ENCODE measurements at places on chromosomes 12 and 14.

DNA sequence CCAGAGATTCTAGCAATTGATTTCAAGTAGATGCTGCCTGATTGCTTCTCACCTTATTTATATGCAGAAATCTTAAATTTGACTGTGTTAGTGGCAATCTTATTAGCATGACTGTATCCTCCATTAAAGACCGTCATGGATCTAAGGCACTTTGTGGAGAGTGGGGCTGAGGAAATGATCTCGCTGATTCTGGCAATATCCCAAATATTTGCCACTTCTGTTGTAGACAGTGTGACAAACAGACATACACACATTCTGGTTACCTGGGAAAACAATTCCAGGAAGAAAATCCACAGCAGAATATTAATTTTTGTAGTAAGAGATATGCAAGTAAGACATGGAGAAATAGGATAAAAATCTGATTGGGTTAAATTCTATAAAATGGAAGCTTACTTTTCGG, 269.0 kb upstream of the G2E3 start:
- DNase-seq, result no peak

GRCh38 chr12:109475993-109476806, 900 bp downstream of the KCTD10 start:
- DNase-seq, result no peak

DNA sequence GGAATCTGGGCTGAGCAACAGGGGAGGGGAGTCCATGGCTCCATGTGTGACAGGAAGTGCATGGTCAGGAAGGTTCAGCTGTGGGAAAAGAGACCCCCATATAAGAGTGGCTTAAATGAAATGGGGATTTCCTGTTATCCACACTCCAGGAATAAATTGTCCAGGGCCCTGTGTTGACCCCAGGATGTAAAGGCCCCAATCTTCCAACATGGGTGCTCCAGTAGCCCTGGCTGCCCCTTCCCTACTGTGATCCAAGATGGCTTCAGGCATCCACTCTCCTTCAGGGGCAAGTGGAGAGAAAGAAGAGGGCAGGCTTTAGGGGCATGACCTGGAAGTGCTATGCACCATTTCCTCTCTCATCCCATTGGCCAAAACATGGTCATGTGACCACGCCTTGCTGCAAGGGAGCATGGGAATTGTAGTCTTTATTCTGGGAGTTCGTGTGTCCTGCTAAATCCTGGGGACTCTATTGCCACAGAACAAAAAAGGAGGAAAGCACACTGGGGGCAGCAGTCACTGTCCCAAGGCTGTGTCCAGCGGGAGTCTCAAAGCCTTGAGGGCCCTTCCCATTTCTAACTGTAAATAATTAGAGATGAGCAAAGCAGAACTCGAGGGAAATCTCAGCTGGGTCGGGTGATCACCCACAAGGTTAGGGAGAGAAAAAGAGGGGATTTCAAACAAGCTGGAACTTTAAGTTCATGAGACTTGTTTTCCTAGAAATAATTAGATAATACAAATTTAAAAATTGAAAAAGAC, 289.2 kb downstream of the ADGRD1 start:
- DNase-seq, result no peak

GRCh38 chr14:33682760-33683159, 268.1 kb downstream of the EGLN3 start:
- no peak for DNase-seq

DNA sequence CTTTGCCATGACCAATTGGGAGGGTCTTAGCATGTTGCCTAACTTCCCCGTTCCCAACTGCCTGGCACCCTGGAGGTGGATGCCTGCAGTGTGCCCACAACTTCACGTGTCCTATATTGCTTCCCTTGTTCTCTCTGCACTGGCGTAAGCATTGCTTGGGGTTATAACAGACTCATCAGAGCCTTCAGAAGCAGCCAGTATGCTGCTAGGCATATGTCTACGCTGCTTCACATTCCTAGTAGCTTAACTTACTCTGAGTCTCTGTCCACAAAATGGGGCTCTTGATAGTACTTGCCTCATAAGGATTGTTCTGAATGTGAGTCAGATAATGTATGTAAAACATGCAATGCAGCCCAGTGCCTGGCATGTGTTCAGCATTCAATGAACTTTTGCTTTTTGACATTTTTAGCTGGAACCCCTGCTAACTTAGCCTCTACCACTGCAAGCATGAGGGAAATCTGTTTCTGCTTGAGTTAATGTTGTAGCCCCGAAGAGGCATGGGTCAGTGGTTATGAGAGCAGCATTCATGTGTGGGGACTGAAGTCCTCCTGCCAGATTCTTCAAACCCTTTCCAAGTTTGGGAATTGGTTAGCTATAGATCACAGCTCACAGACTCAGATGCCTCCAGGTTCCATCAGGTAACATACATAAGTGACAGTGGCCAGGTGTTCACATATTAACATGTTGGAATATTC, 2.8 kb downstream of the SLC5A8 start:
- peak; percentile 31 for DNase-seq

GRCh38 chr14:103156651-103157378, 33.6 kb downstream of the TNFAIP2 start:
- DNase-seq, result no peak

DNA sequence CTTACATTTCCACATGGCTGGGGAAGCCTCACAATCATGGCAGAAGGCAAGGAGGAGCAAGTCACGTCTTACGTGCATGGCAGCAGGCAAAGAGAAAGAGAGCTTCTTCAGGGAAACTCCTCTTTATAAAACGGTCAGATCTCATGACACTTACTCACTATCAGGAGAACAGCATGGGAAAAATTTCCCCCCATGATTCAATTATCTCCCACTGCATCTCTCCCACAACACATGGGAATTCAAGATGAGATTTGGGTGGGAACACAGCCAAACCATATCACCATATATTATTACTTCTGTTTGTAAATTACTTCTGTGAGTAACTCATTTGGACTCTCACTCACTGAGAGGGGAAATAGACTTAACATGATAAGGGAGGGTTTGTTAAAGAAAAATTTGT, 1496.8 kb upstream of the TMEM132C start:
- no peak for DNase-seq

DNA sequence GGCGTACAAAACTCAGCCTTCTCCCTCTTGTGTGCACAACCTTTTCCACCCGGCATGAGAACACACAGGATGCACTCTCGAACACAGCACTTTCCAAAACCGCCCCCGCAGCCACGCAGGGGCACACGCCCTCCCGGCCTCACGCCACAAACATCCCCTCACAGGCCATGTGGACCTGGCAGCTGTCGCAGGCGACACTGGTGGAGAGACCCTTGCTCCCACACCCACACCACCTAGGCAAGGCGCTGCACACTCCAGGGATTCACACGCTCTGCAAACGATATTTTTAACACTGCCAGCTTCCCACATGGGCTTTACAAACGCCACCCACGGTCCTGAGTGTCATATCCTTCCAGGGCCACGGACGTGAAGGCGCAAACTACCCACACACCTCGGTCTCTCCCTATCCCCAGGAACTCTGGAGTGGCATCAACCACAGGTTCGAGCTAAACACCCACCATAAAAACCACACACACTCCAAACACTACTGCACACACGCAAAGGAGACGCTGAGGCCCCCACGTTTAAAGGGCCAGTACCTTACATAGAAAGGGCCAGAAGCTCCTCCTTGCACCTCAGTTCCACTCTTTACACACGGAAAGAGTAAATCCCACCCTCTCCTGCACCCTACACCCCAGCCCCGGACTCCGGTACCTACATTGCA, 12.4 kb upstream of the ITGB7 start:
- no peak for DNase-seq

GRCh38 chr14:36852981-36853691, 191.5 kb downstream of the PAX9 start:
- no peak for DNase-seq

Data from HS-5 (cell line).